Osteoblast (primary cell): ENCODE measurements at places on chromosomes 3 and 15. TPM values are rescaled to one million over a fixed set of nuclear protein-coding genes. Genes with fewer than 3 reads are reported as not detected.

Gene ARMC8
- 45.7 and 59.0 TPM in 2 replicates for total RNA-seq

Gene ITPR1
- 16.6 and 19.7 TPM in 2 replicates for total RNA-seq

Gene PLEKHO2
- total RNA-seq, result 38.3 and 41.6 TPM in 2 replicates

Gene KIF15
- total RNA-seq, result 1.5 and 1.8 TPM in 2 replicates

Gene TGM4
- not detected in 2 replicates for total RNA-seq

- no peaks in the 10 kb centered on the region for H3K27me3 ChIP-seq
- no peak for DNase-seq
- no peaks in the 10 kb centered on the region for H3K4me1 ChIP-seq
These were observed 36.0 kb downstream of the AQR start for GRCh38 chr15:34933432-34933975.

DNA sequence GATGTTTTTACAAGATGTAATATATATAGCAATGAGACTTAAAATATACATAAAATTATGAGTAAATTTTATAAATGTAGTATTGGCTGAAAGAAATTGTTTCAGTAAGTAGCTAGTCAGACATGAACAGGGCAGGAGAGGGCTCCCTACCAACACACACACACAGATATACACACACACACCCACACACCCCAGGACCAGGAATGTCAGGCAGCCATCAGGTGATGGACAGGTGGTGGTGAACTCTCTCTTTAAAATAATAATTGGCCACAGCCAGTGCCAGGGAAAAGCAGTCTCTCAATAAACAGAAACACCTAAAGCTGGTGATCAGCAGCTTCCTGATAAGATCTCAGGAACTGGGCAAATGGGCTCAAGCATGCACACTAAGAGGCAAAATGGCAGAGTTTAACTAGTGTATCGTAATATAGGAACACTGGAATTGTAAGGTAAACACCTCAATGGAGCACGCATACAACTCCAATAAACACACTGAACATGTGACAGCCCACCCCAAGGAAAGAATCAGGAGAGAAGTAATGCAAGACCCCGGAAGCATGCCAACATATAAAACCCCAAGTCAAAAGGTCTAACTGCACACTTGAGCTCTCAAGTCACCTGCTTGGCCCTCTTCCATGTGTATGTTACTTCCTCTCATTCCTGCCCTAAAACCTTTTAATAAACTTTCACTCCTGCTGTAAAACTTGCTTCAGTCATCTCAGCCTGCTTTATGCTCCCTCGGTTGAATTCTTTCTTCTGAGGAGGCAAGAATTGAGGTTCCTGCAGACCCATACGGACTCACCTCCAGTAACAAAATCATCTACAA, 1034.1 kb upstream of the SEMA6D start:
- no peaks in the 10 kb centered on the region for H3K4me1 ChIP-seq
- no peaks in the 10 kb centered on the region for H3K27me3 ChIP-seq
- no peak overlapping the region for H3K27ac ChIP-seq
- DNase-seq, result no peak

DNA sequence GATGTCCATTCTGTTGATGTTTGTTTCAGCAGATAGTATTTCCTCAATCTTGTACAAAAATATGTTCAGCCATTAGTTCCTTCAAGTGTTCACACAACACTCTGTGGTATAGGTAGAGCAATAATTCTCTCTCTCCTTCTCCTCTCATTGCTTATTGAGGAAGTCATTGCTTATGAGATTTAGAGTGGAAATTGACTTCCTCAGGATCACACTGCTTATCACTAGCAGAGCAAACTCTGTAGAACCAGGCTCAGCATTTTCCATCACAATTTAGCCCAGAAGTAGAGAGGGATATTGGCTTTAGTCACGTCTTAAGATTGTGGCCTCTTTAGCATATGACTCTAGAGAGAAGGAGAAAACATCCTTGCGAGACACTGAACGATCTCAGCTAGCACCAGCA, 31.2 kb downstream of the RAB11A start:
- H3K4me1 ChIP-seq, result no peaks in the 10 kb centered on the region
- no peak for DNase-seq
- no peak overlapping the region for H3K4me3 ChIP-seq
- no peaks in the 10 kb centered on the region for H3K27me3 ChIP-seq
- no peak overlapping the region for H3K27ac ChIP-seq

- no peak overlapping the region for H3K27ac ChIP-seq
- no peak for DNase-seq
- H3K4me3 ChIP-seq, result no peak overlapping the region
- peaks cover 38% of the 10 kb centered on the region for H3K36me3 ChIP-seq
These were observed 32.6 kb downstream of the GYG1 start for GRCh38 chr3:149023951-149024350.

DNA sequence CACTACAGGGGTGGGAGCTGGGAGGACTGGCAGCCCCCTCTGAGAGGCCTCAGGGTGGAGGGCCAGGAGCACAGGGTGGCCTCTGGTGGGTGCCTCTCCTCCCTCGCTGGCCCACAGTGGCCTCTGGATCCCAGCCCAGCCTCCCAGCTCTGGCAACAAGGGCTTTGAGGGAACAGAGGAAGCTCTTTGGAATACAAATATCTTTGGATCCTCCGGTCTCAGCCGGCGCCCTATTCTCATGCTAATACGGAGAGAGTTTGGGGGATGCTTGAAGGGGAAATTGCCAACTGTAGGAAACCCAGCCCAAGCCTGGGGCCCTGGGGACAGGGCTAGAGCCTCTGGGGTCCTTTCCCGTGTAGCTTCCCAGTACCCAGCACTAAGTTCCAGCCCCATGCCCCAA, 33.4 kb upstream of the INSYN1 start:
- H3K27ac ChIP-seq, result no peak overlapping the region
- peaks cover 13% of the 10 kb centered on the region for H3K27me3 ChIP-seq
- H3K4me3 ChIP-seq, result no peak overlapping the region

DNA sequence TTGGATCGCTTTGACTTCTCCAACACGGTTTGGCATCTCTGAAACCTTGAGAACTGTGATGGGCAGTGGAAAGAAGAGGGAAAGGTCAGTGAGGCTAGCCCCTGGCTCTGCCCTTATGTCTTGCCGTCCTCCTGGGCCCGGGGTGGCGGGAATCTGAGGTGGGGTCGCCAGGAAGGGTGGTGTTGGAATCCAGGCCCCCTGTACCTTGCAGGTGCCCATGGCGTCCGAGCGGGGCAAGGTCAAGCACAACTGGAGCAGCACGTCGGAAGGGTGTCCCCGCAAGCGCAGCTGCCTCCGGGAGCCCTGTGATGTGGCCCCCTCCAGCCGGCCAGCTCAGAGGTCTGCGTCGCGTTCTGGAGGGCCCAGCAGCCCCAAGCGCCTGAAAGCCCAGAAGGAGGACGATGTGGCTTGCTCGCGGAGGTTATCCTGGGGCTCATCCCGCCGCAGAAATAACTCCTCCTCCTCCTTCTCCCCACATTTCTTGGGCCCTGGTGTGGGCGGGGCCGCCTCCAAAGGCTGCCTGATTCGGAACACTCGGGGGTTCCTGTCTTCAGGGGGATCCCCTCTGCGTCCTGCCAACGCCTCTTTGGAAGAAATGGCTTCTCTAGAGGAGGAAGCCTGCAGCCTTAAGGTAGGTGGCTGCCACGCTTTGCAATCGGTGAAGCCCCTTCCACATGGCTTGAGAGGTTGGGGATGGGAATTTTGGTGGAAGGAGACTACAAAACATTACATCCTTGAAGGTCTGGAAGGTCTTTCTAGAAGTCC, 907 bp downstream of the TATDN2 start:
- peak; percentile 90 for DNase-seq
- H3K27ac ChIP-seq, result peak overlapping the region; percentile 77
- peaks cover 4% of the 10 kb centered on the region for H3K36me3 ChIP-seq

DNA sequence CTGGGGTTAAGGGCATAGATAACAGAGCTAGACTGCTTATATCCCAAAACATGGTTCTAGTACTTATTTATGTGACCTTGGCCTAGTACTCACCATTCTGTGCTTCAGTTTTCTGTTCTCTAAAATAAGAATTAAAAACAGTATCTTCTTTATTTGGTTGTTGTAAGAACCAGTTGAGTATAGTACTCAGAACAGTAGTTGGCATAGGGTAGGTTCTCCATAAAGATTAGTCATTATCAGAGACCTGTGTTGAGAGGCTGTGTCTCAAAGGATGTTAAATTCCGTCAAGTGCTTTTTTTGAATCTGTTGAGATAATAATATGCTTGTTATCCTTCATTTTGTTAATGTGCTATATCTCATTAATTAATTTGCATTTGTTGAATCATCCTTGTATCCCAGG, 47.4 kb upstream of the OSTN start:
- H3K4me1 ChIP-seq, result no peaks in the 10 kb centered on the region
- H3K27me3 ChIP-seq, result no peaks in the 10 kb centered on the region
- H3K4me3 ChIP-seq, result no peak overlapping the region
- H3K27ac ChIP-seq, result no peak overlapping the region
- H3K36me3 ChIP-seq, result no peaks in the 10 kb centered on the region
- DNase-seq, result no peak

DNA sequence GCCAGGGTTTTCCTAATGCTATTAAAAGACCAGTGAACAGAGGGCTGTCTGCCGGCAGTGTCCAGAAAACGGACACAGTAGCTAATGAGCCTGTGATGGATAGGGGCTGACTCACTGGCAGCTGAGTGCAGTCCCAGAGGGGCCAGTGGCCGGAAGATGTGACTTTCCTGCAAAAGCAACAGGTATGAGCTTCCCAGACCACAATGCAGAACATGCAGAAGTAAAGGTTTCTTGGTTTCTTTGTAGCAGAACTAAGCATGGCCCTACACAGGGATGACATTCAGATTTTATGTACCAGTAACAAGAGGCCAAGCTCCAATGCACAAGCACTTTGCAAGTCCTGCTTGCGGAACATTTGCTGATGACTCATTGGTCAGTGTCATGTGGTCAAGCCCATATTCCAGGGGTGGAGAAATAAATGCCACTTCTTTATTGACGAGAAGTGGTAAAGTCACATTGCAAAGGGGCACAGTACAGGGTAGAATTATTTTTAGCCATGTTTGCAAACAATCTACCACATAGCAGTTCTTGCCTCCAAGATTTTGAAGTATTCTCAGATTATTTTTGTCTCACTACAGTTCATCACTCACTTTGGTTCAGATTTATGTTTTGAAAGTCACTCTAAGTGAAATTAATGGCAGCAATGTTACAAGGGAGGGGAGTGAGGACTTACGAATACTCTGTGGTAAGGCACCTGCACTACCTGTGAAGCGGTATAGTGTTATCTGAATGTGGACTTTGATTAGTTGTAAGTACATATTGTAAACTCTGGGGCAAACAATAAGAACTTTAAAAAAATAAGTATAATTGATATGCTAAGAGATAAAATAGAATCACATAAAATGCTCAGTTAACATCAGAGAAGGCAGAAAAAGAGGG, 263.3 kb downstream of the ABHD5 start:
- H3K27ac ChIP-seq, result no peak overlapping the region
- H3K36me3 ChIP-seq, result no peaks in the 10 kb centered on the region
- H3K4me3 ChIP-seq, result peak overlapping the region; percentile 18
- H3K4me1 ChIP-seq, result peaks cover 8% of the 10 kb centered on the region
- peak; percentile 80 for DNase-seq

DNA sequence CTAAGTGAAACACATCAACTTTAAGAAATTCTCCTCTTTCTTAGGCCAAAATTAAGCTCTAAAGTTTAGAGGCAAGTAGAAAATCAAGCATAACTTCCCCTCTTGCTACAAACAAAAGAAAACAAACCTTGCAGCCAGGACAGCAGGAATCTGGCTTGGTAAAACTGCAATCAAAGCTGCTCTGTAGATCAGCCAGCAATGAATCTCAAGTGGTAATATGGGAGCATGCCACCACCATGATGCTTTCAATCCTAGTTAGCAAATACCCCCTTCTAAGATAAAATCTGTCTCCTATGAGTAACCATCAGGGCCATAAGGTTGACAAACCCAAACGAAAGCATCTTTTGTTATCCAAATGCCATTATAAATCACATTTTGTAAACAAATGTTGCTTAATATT, 208.3 kb upstream of the PLSCR5 start:
- no peaks in the 10 kb centered on the region for H3K27me3 ChIP-seq
- no peaks in the 10 kb centered on the region for H3K36me3 ChIP-seq
- no peak overlapping the region for H3K27ac ChIP-seq
- H3K4me3 ChIP-seq, result no peak overlapping the region
- DNase-seq, result no peak
